Activated naive CD4-positive, alpha-beta T cell treated with anti-CD3 and anti-CD28 coated beads, Interleukin-2, amount 50 U/mL, for 16 hours (primary cell): ENCODE measurements at places on chromosomes 3 and 15.

- DNase-seq: no peak
Observed at GRCh38 chr3:15367059-15367458, 34.7 kb upstream of the SH3BP5 start.

DNA sequence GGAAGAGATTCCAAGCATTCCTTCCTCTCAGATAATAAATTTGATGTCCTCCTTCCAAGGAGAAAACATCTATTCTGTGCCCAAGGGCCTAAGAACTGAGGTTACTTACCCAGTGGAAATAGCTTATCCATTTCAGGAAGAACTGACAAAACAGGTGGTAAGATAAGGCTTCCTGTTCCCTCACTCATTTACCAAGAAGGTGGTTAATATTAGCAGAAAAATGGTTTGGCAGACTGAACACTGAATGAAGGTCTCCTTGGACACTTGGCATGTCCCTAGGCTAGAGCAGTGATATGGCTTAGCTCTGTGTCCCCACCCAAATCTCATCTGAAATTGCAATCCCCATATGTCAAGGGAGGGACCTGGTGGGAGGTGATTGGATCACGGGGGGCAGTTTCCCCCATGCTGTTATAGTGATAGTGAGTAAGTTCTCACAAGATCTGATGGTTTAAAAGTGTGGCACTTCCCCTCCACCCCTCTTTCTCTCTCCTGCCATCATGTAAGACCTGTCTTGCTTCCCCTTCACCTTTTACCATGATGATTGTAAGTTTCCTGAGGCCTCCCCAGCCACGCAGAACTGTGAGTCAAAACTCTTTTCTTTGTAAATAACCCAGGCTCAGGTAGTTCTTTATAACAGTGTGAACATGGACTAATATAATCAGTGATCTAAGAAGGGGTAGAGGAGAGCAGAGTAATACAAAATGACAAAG, 127.4 kb downstream of the ST8SIA2 start:
- DNase-seq: no peak

GRCh38 chr3:172553526-172554252, 30.5 kb upstream of the TNFSF10 start:
- no peak for DNase-seq

DNA sequence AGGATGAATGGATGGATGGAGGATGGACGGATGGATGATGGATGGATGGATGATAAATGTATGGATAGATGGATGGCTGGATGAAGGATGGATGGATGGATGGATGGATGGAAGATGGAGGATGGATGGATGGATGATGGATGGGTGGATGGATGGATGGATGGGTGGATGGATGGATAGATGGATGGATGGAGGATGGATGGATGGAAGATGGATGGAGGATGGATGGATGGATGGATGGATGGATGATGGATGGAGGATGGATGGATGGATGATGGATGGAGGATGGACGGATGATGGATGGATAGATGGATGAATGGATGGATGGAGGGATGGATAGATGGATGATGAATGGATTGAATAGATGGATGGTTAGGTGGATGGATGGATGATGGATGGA, 210.6 kb upstream of the IGF1R start:
- DNase-seq: no peak

DNA sequence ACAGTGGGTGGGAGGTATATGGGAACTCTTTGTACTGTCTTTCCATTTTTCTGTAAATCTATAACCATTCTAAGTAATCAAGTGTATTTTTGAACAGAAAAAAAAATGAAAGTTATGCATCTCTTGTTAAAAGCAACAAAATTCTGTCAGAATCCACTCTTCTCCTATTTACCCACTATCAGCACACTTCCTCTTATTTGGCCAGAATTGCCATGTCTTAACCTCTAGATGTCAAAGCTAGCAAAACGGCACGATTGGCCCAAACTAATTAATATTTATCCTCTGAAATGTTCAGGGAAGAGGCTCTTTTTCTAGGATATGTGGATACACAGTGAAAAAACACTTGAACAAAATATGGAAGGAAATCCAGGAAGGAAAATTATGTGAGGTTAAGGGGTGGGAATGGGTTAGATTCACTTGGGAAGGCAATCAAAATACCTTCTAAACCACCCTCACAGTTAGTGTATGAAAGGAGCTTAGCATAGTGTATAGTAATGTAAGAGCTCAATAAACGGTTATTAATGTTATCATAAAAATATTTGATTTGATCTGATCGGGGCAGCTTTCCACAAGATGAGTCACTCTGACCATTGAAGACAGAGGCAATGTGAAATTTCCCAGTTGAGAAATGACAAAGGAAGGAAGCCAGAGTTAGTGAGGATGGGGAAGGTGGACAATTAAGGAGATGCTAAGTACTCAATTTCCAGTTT, 20.1 kb upstream of the TGFBR2 start:
- DNase-seq: no peak

DNA sequence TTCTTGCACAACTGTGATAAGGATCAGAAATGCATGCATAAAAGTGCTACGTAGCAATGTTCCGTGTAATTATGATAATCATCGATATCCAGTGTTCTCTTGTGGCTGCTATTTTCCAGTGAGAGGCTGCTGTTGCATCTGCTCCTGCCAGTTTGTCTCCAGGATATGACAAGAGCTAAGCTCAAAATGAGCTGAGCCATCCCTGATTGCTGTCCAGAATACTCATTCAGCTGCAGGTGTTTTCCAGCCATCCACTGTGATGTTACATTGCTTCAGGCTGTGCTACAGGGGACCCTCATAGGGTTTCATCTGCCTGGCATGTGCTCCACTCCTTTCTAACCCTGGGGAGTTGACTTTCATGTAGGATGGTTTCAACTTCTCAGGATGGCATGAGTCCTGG, 976.0 kb downstream of the ROBO1 start:
- DNase-seq: no peak

DNA sequence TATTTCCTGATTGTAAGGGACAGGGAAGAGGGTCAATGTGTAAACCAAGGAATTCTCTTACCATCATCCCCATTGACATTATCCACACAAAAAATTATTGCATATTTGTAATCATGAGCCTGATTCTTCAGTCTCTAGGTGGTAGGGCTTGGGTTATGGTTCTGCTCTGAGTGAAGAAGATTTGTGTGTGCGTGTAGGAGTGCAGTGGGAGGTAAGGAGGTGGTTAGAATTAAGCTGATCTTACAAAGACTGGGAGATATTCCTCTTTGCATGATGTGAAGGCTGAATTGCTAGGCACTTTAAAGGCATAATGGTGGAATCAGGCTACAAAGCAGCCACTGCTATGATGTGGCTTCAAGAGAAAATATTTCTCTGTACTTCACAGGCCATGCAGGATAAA, 23.0 kb upstream of the MINDY4B start:
- DNase-seq: no peak

- no peak for DNase-seq
Observed at GRCh38 chr3:15823092-15823491, 25.3 kb upstream of the ANKRD28 start.

DNA sequence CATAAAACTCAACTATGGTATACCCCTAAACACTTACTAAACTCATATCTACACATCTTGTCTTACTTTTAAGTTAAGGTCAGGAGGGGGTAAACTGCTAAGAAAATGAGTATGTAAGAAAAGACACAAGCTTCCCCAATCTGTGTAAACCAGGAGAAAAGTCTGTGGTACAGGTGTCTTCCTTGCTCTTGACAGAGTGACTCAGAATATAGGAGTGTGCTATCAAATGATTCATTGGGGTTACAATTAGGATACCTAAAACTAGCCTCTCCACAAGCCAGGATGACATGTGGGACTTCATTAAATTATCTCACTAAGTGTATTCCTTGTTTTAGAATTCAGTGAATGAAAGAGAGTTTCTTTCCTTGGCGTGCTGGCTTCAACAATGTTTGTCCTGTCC, 274.8 kb downstream of the BBX start:
- no peak for DNase-seq
